Hindlimb muscle (tissue), 1 donor: ENCODE measurements at places on chromosomes 4 and X.

GRCh38 chr4:23337292-23337691, 552.6 kb downstream of the PPARGC1A start:
- no peak for DNase-seq

GRCh38 chr4:7885216-7886006, 54.2 kb downstream of the AFAP1 start:
- DNase-seq, result no peak

DNA sequence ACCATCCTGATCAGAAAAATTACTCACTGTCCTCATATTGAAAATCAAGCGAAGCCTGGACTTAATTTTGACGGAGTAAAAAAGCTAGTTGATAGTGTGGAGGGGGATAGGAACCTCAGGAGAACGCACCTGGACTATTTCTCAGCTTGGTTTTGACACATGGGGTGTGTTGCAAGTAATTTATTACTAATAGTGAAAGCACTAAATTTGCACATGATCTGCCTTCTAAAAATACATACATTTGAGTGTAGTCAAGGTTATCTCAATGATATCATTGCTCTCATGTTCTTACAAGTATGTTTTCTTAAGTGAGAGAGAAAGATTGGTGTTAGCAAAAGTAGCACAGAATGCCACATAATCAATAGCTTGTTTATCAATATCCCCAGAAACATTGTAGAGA, 29.5 kb downstream of the LRIT3 start:
- DNase-seq, result no peak

GRCh38 chrX:49177338-49177833, 5.7 kb downstream of the PLP2 start:
- no peak for DNase-seq

GRCh38 chr4:74947798-74948197, 14.9 kb downstream of the PARM1 start:
- no peak for DNase-seq

- no peak for DNase-seq
Measured at GRCh38 chrX:45762699-45763647, 562.3 kb upstream of the DIPK2B start.

DNA sequence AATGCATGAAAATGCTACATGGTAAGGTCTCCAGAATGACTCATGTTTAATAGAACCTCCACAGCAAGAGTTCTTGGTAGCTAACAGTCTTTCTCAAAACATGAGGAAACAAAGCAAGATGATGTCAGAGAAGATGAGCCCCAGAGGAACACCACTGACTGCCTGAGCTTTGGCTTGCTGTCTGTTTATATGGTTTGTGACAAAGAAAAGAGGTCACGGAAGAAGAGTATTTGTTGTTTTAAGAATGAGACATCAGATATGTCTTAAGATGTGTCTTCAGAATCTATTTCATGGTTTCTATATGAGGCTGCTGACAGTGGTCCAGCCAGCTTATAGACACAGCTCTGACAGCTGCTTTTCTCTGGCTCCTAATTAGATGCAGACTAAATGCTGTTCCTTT, 18.8 kb upstream of the AREG start:
- no peak for DNase-seq

GRCh38 chr4:42309361-42310260, 87.7 kb upstream of the SHISA3 start:
- no peak for DNase-seq

DNA sequence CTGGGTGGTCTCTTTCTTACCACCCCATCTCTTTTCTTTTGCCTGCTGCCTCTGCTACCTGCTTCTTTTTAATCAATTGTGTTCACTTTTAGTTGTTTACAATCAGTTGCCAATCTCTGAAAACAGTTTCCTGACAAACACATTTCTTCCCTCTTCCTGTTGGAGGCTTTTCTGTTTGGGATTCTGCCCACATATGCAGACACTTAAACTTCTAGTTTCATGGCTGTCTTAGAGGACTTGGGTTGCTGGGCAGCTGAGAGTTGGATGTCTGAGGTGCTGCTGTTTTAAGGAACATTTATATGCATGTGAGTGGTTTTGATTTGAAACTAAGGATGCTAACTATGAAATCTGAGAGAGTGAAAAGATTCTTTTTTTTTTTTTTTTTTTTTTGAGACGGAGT, 112.3 kb upstream of the LIMCH1 start:
- DNase-seq, result no peak

- no peak for DNase-seq
Measured at GRCh38 chr4:57094832-57095223, 15.4 kb downstream of the IGFBP7 start.

GRCh38 chrX:119756926-119757635, 1.3 kb upstream of the SOWAHD start:
- no peak for DNase-seq

- DNase-seq, result no peak
Measured at GRCh38 chr4:185872747-185873380, 60.9 kb upstream of the SORBS2 start.

DNA sequence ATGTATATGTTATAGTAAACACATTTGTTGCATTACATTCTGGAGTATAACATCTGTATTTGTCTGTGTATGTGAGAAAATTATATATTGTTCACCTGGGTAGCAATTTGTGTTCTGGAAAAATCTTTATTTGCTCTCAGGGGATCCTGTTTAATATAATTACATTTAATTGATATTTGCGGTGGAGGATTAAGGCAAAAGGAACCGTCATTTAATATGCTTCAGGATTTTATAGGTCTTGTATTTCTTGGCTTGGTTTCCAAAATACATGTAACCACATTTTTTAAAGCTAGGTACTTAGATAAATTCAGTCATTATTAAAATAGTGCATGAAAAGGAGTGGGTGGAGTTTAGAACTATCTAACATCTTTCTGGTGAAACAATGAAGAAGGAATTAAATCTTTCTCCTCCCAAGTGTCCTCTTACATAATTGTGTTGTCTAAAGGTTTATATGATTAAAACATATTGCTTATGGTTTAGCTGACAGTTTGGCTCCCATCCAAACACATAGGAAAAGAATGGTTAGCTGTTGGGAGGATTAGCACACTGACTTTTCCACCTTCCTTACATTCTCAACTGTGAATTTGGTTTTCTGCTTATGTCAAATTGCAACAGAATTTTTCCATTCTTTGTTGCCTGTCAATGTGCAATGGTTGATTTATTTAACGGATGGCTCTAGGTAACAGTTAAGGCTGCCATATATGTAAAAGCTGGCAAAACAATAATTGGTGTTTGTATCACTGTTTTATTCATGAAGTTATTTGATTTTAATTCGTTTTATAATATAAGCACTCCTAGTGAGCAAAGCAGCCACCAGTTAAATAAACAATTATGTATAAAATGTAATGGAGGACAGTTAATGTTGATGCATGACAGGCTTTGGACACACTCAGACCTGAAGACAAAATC, 250.8 kb upstream of the SFRP2 start:
- DNase-seq, result no peak

GRCh38 chr4:26877406-26877805, 16.8 kb downstream of the STIM2 start:
- DNase-seq, result no peak

GRCh38 chrX:67545893-67546495, 2.2 kb downstream of the AR start:
- DNase-seq, result peak; percentile 33

DNA sequence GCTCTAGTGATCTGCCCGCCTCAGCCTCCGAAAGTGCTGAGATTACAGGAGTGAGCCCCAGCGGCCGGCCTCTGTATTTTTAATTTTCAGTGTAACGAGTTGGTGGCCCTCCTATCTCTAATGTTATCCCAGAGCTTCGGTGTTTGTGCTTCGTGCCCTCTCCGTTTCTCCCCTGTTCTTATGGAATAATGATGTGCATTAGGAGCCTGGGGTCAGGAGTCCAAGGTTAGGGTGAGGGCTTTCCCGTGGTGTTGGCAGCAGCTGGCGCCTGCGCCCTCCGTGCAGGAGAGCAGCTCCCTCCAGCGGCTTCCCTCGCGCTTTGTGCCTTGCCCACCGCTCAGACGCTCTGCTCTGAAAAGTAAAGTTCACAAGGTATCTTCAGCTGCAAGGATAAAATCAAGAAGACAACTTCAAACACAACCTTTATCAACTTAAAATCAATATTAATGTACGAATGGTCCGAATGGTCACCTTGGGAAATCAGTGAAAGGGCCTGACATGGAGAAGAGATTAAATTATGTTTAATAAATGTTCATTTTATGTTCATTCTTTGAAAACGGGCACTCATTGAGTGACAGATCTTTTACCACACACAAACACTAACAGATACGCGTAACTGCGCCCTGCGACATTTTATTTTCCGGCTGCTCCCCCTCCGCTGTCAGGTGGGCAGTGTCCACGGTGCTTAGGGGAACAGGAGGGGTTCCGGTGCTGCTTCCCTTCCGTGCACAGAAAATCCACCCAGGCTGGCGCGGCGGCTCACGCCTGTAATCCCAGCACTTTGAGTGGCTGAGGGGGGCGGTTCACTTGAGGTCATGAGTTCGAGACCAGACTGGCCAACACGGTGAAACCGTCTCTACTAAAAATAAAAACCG, 62.4 kb downstream of the TRAPPC11 start:
- peak; percentile 31 for DNase-seq

DNA sequence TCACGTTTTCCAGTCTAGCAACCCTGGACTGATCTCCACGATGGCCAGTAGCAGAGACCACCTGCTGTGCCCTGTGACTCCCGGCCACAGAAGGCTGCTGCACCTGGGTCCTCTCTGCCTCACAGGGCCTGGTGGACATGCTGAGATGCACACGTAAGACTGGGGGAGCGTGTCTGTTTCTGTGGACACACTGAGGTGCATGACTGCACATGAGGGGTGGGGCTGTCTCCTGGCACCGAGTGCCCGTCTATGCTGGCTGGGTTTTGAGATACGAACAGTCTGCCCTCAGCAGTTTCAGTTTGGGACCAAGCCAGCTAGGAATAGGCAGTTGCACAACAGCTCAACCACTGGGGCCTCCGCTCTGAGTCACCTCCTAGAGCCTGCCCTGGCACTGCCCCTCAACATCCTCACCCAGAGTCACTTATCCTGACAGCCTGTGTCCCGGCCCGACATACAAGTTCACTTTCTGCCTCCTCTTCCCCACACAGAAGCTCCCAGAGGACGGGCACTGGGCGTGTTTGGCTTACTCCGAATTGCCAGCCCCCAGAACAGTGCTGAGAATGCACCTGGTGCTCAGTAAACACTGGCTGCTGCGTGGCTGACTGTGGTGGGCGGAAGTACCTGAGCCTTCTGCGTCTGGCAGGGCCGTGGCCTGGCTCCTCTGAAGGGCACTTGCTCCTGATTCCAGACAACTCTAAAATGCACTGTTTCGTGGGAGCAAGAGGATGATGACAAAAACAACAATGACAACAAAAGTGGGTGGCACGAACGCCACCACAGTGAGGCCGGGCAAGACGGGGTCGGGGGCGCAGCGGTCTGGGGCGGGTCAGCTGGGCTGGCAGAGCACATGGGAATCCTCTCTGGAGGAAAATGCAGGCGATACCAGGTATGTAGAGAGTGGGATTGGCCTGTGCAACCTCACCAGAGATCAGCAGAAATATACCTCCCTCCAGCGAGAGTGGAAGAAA, 30.9 kb downstream of the RNF212 start:
- DNase-seq, result no peak

DNA sequence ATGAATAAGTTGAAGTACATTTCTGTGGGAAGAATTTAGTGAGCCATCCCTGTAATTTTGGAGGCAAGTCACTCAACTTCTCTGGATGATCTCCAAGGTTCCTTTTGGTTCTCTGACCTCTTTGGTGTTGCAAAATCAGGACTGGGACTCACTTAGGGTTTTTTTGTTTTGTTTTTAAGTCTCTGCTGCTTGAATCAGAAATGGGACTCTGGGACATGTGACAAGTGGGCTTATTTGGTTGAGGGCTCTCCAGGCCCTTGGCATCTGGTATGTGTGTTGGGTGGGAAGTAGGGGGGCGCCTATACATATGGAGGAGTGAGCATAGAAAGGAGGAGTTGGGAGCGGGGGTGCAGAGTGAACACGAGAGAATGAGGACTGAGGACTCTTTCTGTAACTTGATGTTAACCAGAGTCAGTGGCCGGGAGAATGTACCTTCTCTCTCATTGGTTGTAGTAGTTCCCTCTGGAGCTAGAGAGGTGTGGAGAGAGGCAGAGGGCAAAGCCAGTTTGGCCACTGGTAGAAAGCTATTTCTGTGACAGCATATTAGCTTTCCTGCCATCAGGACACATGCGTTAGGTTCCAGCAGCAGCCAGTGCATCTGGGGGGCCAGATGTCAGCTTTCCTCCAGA, 1.9 kb downstream of the ARHGAP10 start:
- no peak for DNase-seq

DNA sequence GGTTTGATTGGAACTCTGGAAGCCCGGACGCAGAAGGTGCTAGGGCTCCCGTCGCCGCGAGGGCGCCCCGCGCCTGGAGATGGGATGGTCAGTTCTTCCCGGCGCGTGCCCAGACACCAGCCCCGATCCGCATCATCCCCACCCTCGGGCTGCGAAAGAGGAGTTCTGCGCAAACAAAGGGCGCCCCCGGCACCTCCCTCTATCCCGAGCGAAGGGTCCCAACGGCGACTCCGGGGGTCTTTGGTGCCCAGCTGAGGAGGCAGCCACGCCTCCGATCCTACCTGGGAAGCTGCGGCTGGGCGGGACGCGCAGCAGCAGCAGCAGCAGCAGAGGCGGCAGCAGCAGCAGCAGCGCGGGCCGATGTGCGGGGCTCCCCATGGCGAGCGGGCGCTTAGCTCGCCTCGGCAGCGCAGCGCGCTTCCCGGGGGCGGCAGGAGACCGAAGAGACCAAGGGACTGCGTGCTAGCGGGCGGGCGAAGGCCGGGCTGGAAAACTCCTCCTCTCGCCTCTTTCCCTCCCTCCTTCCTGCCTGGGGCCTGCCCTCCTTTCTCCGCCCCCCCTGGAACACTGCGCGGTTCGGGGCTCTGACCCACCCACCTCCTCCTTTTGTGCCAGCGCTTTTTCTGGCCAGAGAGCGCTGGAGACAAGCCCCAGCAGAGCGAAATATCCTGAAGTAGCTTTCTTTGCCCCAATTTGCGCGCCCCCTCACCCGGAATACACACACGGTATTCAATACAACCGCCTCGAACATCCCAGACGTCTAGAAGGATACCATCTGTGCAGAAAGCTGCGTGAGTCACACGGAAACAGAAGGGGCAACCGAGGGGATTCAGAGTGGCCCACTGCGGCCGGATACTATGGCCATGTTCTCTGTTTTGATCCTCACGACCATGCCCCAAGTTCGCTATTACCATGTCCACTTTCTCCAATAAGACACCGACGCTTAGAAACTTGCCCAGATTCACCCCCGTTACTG, at the start of gene SRPX:
SRPX (minus strand) TSS at position 457 of the 976 bp plus-strand sequence; CDS start at position 378, 79 bp downstream.
- DNase-seq, result no peak

GRCh38 chr4:113738251-113738650, 23.3 kb downstream of the CAMK2D start:
- no peak for DNase-seq

- peak; percentile 48 for DNase-seq
Measured at GRCh38 chr4:71186566-71187403, 152.0 kb upstream of the SLC4A4 start.

DNA sequence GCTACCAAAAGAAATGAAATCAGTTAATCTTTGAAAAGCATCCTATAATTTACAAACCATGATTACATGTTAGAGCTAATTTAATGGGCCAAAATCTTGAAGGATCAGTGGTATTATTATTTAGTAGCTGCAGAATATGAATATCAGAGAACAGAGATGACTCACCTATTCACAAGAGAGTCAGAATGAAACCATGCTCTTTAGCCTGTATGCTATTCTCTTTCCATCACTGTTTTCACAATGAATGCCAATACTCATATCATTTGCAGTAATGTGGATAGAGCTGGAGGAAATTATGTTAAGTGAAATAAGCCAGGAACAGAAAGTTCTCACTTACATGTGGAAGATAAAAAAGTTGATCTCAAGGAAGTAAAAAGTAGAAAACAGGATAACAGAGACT, 414.1 kb downstream of the CENPC start:
- DNase-seq, result no peak

GRCh38 chr4:176393306-176394013, 73.7 kb downstream of the SPCS3 start:
- DNase-seq, result no peak
